ENCODE measurements at places on chromosomes 1 and 21. TPM values are rescaled to one million over a fixed set of nuclear protein-coding genes. Genes with fewer than 3 reads are reported as not detected.

- no peaks in the 10 kb centered on the region for H3K4me1 ChIP-seq
- no peaks in the 10 kb centered on the region for H3K36me3 ChIP-seq
- H3K27me3 ChIP-seq: no peaks in the 10 kb centered on the region
These were observed at the start of gene WNT4 for GRCh38 chr1:22143065-22144033. TSS of gene WNT4 (minus strand) at chr1:22143097. CDS start at chr1:22142922, 175 bp downstream.

The CR1 gene
- 0.38 TPM for total RNA-seq

The NBPF6 gene
- not detected for total RNA-seq

DNA sequence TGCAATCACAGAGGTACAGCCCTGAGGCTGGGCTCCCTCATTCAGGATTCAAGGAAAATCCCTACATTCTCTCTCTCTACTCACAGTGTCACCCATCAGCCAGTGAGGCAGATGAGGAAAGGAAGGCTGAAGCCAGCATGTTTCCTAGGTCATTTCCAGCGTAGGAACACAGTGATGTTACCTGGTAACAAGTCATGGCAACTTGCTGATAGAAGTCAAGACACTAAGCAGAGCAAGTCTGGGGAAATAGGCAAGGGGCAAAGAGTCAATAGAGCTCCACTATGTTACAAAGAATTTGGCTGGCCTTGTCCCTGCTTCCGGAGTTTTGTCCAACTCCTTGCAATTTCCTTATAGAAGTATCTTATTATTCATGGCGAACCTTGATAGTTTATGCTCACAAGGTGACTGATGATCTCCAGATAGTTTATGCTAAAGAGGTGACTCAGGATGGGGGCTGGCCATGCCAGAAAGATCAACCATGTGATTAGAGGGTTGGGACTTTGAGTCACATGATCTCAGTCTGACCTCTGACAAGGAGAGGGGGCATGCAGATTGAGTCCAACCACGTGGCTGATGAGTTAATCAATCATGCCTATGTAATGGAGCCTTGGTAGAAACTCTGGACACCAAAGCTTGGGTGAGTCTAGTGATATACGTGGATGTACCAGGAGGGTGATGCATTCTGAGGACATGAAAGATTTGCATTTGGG, 51.1 kb downstream of the SUSD4 start:
- no peak overlapping the region for H3K27ac ChIP-seq
- DNase-seq: no peak
- no peaks in the 10 kb centered on the region for H3K27me3 ChIP-seq
- no peaks in the 10 kb centered on the region for H3K36me3 ChIP-seq
- no peak overlapping the region for H3K4me3 ChIP-seq
